Astrocyte (in vitro differentiated cells and primary cell): ENCODE measurements at places on chromosomes 3 and 15. TPM values are rescaled to one million over a fixed set of nuclear protein-coding genes. Genes with fewer than 3 reads are reported as not detected.

The PCNP gene
- 147 and 151 TPM in 2 replicates for total RNA-seq

The ZKSCAN7 gene
- total RNA-seq = 4.8 and 5.7 TPM in 2 replicates

DNA sequence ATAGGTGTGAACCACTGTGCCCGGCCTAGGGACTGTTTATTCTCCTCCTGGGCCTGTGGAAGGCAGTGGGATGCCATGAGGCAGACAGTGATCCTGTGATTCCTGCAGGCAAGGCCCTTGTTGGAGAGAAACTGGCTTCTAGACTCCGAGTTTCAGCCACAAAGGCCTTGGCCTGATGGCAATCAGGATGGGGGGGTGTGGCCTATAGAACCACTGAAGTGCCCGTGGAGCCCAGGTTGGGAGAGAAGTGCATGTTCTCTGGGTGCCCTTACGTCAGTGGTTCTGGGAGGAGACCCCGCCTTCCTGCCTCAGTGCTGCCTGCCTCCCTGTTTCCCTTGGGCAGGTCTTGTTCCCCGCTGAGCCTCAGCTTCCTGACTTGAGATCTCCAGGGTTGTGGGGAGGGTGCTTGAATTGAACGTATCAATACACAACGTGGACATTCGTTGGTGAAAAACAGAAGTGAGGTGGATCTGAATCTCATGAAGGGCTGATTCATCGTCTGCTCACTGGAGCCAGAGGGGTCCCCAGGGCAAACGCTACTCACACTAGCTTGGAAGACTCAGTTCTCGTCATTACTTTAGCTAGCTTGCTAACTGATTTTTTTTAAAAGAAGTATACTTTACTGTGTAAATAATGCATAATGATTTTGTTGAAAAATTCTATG, 31.8 kb downstream of the IRAK2 start:
- H3K27me3 ChIP-seq = no peaks in the 10 kb centered on the region
- H3K27ac ChIP-seq = peak overlapping the region; percentile 85
- DNase-seq = peak; percentile 82
- H3K4me3 ChIP-seq = no peak overlapping the region

DNA sequence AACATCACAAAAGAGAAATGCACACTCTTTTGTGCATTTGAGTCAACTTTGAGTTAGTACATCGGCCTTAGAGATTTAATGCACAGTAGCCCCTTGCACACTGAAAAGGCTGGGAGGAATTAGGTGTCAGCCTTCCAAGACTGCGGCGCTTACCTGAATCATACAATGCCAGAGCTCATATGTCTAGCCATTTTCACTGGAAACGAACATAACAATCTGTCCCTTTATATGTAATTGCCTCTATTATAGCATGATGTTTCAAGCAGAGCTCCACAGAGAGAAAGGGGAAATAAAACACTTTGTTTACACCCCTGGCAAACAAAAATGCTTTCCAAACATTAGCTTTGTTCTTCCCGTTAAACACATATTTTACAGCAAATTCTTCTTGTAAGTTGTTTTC, 315.7 kb upstream of the SLCO3A1 start:
- no peak overlapping the region for H3K4me3 ChIP-seq
- no peak for DNase-seq
- no peaks in the 10 kb centered on the region for H3K36me3 ChIP-seq
- no peak overlapping the region for H3K27ac ChIP-seq
- no peaks in the 10 kb centered on the region for H3K27me3 ChIP-seq

- peaks cover 11% of the 10 kb centered on the region for H3K27me3 ChIP-seq
- H3K4me1 ChIP-seq = peaks cover 13% of the 10 kb centered on the region
- H3K36me3 ChIP-seq = no peaks in the 10 kb centered on the region
- no peak overlapping the region for H3K27ac ChIP-seq
- H3K4me3 ChIP-seq = no peak overlapping the region
- DNase-seq = peak; percentile 49
Observed at GRCh38 chr15:70375006-70375431, 277.3 kb upstream of the TLE3 start.

DNA sequence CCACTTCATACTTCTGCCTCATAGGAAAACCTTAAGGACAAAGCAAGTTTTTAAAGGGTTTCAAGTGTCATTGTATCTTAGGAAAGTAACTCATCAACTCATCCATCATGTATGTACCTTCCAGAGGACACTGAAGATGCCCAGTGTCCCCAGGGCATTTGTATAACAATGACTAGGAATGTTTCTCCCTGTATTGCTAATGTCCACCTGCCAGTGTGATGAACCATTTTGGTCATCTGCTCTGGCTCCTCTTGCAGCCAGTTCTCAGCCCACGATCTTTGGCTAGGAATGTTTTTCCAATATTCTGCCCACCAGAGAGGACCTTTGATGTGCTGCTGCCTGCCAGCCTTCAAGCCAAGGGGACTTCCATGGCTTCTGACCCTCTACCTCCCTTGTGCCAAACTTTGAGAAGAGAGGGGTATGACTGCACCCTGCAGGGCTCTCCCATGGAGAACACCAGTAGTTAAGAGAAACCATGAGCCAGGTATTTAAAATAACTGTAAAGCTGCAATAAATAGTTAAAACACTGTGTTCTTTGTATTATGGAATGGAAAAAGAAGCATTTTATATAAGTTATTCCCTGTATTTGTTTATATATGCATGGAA, 11.4 kb downstream of the LMOD3 start:
- peaks cover 3% of the 10 kb centered on the region for H3K4me1 ChIP-seq
- no peaks in the 10 kb centered on the region for H3K27me3 ChIP-seq
- H3K4me3 ChIP-seq = no peak overlapping the region
- H3K27ac ChIP-seq = no peak overlapping the region

The PLCB2 gene
- 1.7 and 3.7 TPM in 2 replicates for total RNA-seq

GRCh38 chr3:4712109-4712508, 219.0 kb downstream of the ITPR1 start:
- no peak overlapping the region for H3K4me3 ChIP-seq
- H3K27ac ChIP-seq = no peak overlapping the region
- peaks cover 13% of the 10 kb centered on the region for H3K4me1 ChIP-seq

GRCh38 chr3:147413686-147414389, 4.7 kb downstream of the ZIC1 start:
- peaks cover 45% of the 10 kb centered on the region for H3K27me3 ChIP-seq
- peak overlapping the region; percentile 82 for H3K4me3 ChIP-seq
- peaks cover 4% of the 10 kb centered on the region for H3K36me3 ChIP-seq
- DNase-seq = no peak
- H3K4me1 ChIP-seq = peaks cover 6% of the 10 kb centered on the region
- H3K27ac ChIP-seq = peak overlapping the region; percentile 84

DNA sequence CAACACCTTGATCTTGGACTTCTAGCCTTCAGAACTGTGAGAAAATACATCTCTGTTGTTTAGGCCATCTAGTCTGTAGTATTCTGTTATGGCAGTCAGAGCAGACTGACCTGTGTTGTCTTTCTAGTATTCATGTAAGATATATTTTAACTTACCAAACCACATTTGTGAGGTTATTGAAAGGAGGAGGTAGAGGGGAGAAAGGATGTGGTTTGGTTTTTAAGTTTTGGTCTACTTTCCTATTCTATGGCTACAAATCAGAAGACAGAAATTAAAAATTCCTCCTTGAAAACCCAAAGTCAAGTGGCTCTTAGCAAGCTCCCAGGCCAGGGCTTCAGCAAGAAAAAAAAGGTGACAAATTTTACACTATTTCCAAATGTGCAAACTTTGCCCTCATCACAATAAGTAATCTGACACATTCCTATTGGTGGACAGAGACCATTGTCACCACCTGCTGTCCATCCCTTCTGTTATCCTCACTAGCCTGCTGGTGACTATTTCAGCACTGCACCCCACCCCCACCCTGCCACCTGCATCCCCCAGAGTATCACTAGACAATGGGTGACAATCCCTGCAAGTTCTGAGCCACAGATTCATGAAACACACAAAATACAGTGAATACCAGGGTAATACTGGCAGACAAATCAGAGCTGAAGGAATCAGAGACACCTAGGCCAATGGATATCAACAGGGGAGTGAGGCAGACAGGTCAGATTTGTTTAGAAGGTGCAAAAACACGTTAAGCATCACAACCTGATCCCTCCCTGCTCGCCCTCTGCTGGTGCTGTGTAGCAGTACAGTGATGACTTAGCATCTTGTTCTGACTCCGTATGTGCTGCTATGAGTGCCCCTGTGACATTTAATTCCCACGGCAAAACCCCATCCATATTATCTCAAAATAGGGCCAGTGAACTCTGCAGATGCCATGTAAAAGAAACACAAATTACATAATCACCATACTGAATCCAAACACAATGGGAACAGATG, 79.0 kb upstream of the DCLK3 start:
- H3K36me3 ChIP-seq = no peaks in the 10 kb centered on the region
- peak; percentile 9 for DNase-seq
- H3K4me1 ChIP-seq = no peaks in the 10 kb centered on the region
- H3K27me3 ChIP-seq = no peaks in the 10 kb centered on the region

The BOC gene
- 20.2 TPM in 2 replicates for total RNA-seq

DNA sequence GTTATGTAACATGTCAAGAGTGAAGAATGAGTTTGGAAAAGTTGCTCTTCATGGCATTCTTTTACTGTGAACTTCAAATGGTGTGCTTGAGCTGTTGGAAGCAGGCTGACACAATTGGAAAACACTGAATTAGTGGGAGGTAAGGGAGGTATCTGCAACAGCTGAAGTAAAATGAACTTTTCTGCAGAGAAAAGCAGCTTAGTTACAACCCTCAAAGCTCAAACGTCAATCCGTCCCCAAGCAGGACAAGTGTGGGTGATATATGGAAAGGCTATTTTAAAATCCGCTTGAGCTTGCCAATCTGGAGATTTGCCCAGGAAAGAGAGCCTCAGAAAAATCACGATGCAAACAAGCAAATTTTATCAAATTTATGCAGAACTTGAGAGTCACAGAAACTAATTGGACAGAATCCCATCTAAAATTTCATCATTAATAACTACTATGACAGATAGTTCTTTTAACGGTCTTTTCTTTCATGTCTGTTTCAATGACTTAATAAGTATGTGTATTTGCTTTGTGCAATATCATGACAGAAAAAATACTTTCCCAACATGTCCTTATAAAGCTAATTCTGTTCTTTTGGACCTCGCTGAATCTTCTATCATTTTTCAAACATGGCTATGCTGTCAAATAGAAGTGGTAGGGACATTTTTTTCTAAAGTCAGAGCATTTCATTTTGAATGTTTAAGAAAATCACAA, 266.6 kb upstream of the SLITRK3 start:
- no peaks in the 10 kb centered on the region for H3K27me3 ChIP-seq
- H3K4me1 ChIP-seq = peaks cover 5% of the 10 kb centered on the region
- H3K4me3 ChIP-seq = no peak overlapping the region
- H3K36me3 ChIP-seq = no peaks in the 10 kb centered on the region
- peak; percentile 29 for DNase-seq

The MBD4 gene
- total RNA-seq = 22.3 and 22.8 TPM in 2 replicates

The REC114 gene
- not detected in 2 replicates for total RNA-seq

DNA sequence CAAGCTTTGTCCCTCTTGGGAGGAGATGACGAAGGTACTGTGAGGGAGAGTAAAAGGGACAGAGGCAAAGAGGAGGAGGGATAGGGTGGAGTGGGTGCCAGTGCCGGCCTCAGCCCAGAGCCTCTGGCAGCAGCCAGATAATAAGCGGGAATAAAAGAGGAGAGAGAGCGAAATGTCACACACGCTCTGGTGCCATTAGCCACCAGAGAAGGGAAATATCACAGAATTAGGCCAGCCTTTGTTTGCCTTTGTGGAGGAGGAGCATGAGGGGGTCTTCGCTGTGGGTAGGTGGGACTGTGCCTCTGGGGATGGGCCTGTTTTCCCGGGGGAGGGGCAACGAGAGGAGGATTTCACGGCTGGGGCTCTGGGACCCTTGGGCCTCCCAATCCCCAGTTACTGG, 67.8 kb downstream of the LINGO1 start:
- no peak overlapping the region for H3K4me3 ChIP-seq
- DNase-seq = no peak
- peaks cover 9% of the 10 kb centered on the region for H3K27me3 ChIP-seq
- H3K36me3 ChIP-seq = no peaks in the 10 kb centered on the region

The CKMT1A gene
- total RNA-seq = 1.2 TPM in 2 replicates

The SLC26A6 gene
- 30.3 and 32.0 TPM in 2 replicates for total RNA-seq

The LRRK1 gene
- 0.41 and 0.65 TPM in 2 replicates for total RNA-seq

- no peak overlapping the region for H3K27ac ChIP-seq
- H3K27me3 ChIP-seq = peaks cover 2% of the 10 kb centered on the region
- no peaks in the 10 kb centered on the region for H3K36me3 ChIP-seq
- no peak overlapping the region for H3K4me3 ChIP-seq
Observed at GRCh38 chr15:60634815-60635214, 155.9 kb upstream of the ICE2 start.

The PGBD4 gene
- 1.4 TPM in 2 replicates for total RNA-seq

The SCN11A gene
- 0.07 and 0.20 TPM in 2 replicates for total RNA-seq

- peaks cover 6% of the 10 kb centered on the region for H3K36me3 ChIP-seq
- no peak for DNase-seq
- no peaks in the 10 kb centered on the region for H3K27me3 ChIP-seq
- no peak overlapping the region for H3K4me3 ChIP-seq
Observed at GRCh38 chr15:71914092-71914491, 103.7 kb downstream of the NR2E3 start.

- no peak overlapping the region for H3K27ac ChIP-seq
- no peaks in the 10 kb centered on the region for H3K27me3 ChIP-seq
- H3K4me3 ChIP-seq = peak overlapping the region; percentile 82
Observed at GRCh38 chr3:194688200-194688740, 2.6 kb downstream of the FAM43A start.

The KNG1 gene
- not detected in 2 replicates for total RNA-seq

The GASK1A gene
- total RNA-seq = 0.09 TPM in 1 of 2 replicates, not detected in the other

The CDC25A gene
- total RNA-seq = 4.6 and 5.1 TPM in 2 replicates

- DNase-seq = no peak
- no peaks in the 10 kb centered on the region for H3K4me1 ChIP-seq
- no peaks in the 10 kb centered on the region for H3K36me3 ChIP-seq
- no peaks in the 10 kb centered on the region for H3K27me3 ChIP-seq
- no peak overlapping the region for H3K27ac ChIP-seq
Observed at GRCh38 chr3:118088696-118089095, 946.0 kb downstream of the IGSF11 start.

The POC1A gene
- total RNA-seq = 3.1 and 3.7 TPM in 2 replicates

DNA sequence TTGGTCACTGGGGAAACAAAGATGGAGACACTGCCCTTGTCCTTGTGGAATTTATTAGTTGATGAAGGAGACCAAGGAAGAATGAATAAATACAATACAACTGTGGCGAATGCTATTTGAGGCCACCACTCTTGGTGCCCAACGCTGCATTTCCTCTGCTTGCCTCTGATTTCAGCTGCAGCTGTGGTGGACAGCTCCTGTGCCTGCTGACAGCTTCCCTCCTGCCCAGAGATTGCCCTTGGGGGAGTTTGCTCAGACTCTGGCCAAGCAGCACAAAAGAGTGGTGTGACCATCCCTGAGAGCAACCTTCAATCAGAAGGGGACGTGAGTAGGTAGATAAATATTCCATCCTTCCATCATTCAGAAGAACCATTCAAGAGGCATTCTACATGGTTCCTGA, 64.6 kb upstream of the FHIT start:
- H3K27me3 ChIP-seq = peaks cover 3% of the 10 kb centered on the region
- H3K4me3 ChIP-seq = no peak overlapping the region
- no peak overlapping the region for H3K27ac ChIP-seq
- no peaks in the 10 kb centered on the region for H3K36me3 ChIP-seq

- no peaks in the 10 kb centered on the region for H3K27me3 ChIP-seq
- no peak overlapping the region for H3K27ac ChIP-seq
- H3K36me3 ChIP-seq = no peaks in the 10 kb centered on the region
- DNase-seq = peak; percentile 9
- no peaks in the 10 kb centered on the region for H3K4me1 ChIP-seq
Observed at GRCh38 chr3:160950542-160950941, 154.6 kb downstream of the B3GALNT1 start.

GRCh38 chr3:181076558-181076957, 87.0 kb upstream of the DNAJC19 start:
- no peak for DNase-seq
- H3K4me1 ChIP-seq = no peaks in the 10 kb centered on the region
- H3K4me3 ChIP-seq = no peak overlapping the region
- H3K27me3 ChIP-seq = no peaks in the 10 kb centered on the region
- no peak overlapping the region for H3K27ac ChIP-seq

GRCh38 chr3:10268930-10269329, 20.7 kb downstream of the TATDN2 start:
- H3K4me3 ChIP-seq = no peak overlapping the region
- peaks cover 11% of the 10 kb centered on the region for H3K36me3 ChIP-seq
- no peak overlapping the region for H3K27ac ChIP-seq
- peaks cover 2% of the 10 kb centered on the region for H3K4me1 ChIP-seq
- H3K27me3 ChIP-seq = no peaks in the 10 kb centered on the region
- no peak for DNase-seq
